Mammary epithelial cell (primary cell): ENCODE measurements at places on chromosomes 12 and 14.

- DNase-seq = no peak
Observed at GRCh38 chr12:48037267-48037915, 33.1 kb upstream of the COL2A1 start.

DNA sequence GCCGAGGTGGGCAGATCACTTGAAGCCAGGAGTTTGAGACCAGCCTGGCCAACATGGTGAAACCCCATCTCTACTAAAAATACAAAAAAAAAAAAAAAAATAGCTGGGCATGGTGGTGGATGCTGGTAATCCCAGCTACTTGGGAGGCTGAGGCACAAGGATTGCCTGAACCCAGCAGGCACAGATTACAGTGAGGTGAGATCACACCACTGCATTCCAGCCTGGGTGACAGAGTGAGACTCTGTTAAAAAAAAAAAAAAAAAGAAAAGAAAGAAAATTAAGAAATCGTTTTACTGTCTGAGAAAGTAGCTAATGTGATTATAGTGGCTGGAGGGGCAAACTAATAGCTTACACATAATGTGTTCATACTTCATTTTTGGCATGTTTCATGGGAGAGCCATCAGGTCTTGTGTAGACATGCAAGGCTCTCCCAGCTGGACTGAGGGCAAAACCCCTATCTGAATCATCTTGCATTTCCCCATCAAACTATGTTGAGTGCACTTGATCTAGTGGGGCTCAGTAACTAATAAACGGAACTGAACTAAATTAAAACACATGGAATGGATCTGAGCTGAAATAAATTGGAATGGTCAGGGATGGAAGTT lies 16.2 kb downstream of the KIF21A start:
- DNase-seq = peak; percentile 98

GRCh38 chr14:81831128-81831820 lies 297.6 kb upstream of the SEL1L start:
- DNase-seq = no peak

DNA sequence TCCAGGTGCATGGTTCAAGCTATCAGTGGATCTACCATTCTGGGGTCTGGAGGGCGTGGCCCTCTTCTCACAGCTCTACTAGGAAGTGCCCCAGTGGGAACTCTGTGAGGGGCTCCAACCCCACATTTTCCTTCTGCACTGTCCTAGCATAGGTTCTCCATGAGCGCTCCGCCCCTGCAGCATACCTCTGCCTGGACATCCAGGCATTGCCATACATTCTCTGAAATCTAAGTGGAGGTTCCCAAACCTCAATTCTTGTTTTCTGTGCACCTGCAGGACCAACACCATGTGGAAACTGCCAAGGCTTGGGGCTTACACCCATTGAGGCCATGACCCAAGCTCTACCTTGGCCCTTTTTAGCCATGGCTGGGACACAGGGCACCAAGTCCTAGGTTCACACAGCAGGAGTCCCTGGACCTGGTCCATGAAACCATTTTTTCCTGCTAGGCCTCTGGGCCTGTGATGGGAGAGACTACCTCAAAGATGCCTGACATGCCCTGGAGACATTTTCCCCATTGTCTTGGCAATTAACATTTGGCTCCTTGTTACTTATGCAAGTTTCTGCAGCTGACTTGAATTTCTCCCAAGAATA lies 76.8 kb downstream of the CRADD start:
- no peak for DNase-seq
